ENCODE measurements at places on chromosomes 4 and X.
A peak's percentile ranks its signal among the peaks of the same experiment; 100 is the strongest.

- no peak for DNase-seq
Observed at GRCh38 chr4:143653031-143653430, 47.4 kb downstream of the FREM3 start.

DNA sequence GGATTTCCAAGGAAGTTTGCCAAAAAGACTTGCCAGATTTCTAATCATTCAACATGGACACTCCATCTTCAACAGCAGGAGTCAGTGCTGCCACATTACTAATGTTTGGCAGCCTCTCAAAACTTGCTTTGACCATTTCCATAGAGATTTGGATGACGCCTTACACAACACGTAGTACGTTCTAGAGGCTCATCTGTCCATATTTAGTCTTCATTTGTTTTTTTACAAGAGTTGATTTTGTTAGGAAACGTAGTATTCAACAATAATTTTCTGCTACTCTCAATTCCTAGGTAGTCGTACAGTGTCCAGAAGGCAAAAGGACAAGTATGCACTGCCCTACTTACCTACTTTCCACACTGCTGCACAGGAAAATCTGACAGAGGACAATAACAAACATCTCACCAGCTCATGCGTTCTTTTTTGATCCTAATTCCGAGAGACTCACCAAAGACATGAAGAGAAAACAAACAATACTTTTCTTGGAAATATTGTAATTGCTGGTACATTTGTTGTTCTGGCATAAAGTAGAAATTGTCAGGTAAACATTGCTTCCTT, 117.3 kb downstream of the SNCA start:
- no peak for DNase-seq

DNA sequence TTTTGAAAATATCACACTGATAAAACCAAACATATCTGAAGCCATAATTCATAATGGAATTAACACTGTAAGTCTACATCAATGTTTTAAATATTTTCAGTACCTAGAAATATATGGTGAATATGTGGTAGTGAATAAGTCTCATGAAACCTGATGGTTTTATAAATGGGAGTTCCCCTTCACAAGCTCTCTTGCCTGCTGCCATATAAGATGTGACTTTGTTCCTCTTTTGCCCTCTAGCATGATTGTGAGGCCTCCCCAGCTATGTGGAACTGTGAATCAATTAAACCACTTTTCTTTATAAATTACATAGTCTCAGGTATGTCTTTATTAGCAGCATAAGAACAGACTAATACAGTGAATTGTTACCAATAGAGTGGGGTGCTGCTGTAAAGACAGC, 536.8 kb upstream of the GALNT7 start:
- no peak for DNase-seq

GRCh38 chrX:13808865-13809264, 8.0 kb downstream of the GPM6B start:
- DNase-seq = no peak

DNA sequence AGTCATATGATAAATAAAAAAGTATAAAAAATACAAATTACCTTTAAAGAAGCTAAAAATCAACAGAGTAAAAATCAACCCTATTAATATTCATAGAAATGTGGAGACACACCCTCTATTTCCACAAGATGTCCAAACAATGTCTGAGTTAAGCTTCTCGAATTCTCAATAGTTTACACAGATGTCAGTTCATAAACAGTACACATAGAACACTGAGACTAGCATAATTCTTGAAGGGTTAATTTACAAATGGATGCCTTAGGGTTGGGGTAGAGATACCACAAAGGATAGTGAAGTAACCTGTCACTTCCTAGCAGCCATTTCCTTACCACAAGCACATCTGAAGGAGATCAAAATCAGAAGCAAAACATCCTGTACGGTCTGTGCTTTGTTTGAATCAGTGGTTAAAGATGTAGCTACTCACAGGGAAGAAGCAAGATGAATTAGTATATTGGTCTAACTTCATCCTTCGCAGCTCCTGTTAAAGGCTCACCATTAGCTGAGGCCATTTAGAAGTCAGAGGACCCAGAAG, 2393.9 kb downstream of the ARAP2 start:
- DNase-seq = no peak

- no peak for DNase-seq
Observed at GRCh38 chrX:107766470-107767150, 9.0 kb downstream of the TSC22D3 start.

DNA sequence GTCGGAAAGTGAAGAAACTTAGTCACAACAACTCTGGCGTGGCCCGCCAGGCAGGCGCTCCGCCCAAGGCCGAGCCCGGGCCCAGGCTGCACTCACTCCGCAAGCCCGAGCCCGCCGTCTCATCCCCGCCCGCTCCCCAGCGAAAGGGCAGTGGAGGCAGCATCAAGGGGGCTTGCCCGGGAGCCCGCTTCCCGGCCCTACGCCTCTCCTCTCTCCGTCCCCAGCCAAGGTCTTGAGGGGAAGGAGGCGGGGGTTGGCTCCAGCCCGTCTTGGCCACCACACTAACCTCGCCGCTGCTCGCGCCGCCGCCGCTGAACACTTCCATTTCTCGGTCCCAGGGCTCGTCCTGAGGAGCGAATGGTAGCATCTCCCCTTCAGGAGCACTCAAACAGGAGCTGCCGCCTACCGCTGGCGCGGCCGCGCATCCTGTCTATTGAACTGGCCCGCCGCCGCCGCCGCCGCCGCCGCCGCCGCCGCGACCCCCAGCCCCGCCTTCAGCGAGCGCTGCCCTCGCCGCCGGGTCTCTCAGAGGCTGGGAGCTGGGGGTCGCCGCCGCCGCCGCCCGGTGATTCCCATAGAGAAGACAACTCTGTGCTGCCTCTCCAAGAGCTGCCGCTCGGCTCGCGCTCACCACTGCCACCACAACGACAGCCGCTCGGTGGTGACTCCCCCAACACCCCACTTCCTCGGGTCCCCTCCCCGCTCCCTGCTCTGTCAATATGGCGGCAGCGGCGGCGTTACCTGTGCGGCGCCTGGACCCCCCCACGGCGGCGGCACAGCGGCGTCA, at the start of gene RPS6KA6:
Gene RPS6KA6 (minus strand): TSS at position 667 of the 787 bp plus-strand sequence. CDS start 300 bp downstream, at position 367.
- DNase-seq = peak; percentile 53

GRCh38 chr4:4820739-4821138, 38.7 kb upstream of the MSX1 start:
- DNase-seq = no peak

DNA sequence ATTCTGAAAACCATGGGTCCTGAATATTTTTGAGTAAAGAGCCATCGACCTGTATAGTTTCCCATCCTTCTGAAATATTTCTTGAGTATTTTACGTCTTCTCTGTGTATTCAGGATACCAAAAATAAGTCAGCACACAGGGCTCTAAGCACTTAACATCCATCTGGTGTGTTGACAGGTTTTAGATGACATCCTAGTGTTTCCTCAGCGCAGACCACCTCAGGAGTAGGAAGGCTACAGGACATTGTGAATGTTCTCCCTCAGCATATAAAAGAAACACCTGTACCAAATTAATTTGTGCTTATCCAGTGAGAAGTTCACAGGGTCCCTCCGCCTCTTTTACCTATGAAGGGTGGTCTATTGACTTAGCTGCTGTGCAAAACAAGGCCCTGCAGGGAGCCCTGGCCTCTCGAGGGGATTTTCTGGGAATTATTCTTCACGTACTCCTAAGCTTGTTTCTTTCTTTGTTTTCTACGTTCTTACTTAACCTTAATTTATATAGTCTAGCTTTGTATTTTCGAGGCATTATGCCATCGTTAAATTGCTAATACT, 241.8 kb downstream of the FBXO8 start:
- DNase-seq = no peak

- no peak for DNase-seq
Observed at GRCh38 chr4:35684755-35685154, 559.6 kb downstream of the ARAP2 start.

DNA sequence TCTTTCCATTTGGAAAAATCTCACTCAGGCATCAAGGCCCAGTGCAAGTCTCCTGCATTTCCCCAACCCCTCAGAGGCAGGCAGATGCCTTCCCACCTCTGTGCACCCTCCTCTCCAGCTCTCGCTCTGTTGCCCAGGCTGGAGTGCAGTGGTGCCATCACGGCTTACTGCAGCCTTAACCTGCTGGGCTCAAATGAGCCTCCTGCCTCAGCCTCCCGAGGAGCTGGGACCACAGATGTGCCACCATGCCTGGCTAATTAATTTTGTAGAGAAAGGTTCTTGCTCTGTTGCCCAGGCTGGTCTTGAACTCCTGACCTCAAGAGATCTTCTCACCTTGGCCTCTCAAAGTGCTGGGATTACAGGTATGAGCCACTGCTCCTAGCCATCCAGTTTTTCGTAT, 95.8 kb downstream of the NHSL2 start:
- no peak for DNase-seq

DNA sequence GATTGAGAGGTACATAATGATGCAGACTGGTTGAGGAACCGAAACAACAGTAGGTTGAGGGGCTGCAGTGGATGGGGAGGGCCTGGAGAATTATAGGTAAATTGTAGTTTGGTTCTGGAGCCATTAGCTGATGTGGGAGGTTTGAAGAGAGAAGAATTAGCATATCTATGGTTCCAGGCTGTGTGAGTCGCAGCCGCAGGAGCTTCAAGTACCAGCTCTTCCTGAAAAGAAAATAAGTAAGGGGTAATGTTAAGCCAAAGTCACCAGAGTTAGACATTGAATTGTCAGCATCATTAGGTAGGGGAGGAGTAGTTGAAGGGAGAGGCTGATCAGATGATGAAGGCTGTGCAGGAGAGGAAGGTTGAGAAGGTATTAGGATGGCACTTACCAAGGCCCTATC, 29.5 kb downstream of the PF4 start:
- DNase-seq = no peak

DNA sequence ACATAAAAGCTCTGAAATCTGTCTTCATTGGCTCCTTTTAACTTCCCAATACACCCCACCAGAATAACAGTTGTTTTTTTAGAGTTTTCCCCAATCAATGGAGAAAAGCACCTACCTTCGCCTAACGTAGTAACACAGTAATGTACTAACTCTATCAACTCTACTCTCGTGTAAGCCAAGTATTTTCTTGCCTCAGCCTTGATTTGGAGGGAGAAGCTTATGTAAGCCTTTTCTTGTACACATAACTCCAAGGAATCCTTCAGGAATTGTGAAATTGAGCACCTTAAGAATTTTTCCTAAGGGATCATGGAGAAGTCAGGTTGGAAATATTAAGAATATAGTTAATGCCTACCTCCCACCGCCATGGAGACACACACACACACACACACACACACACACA, 181.2 kb downstream of the RAPGEF2 start:
- DNase-seq = no peak

- DNase-seq = no peak
Observed at GRCh38 chrX:110086916-110087484, 84.1 kb downstream of the TMEM164 start.

- no peak for DNase-seq
Observed at GRCh38 chr4:84977396-84977795, 10.9 kb upstream of the WDFY3 start.

DNA sequence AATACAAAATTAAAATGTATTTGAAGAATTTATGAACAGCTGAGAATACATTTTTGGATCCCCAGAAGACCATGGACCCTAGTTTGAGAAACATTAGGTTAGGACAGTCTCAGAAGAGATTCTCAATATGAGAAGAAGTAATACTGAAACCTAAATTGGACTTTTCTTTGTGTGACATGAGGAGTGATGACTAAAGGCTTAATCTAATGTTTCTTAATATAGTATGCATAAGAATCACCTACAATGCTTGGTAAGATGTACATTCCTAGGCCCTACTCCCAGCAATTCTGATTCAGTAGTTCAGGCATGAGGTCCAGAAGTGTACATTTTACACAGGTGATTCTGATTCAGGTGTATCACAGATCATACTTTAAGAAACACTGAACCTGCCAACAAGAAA, 31.6 kb upstream of the HUWE1 start:
- DNase-seq = peak; percentile 52

- no peak for DNase-seq
Observed at GRCh38 chr4:121464854-121465253, 84.0 kb upstream of the QRFPR start.

DNA sequence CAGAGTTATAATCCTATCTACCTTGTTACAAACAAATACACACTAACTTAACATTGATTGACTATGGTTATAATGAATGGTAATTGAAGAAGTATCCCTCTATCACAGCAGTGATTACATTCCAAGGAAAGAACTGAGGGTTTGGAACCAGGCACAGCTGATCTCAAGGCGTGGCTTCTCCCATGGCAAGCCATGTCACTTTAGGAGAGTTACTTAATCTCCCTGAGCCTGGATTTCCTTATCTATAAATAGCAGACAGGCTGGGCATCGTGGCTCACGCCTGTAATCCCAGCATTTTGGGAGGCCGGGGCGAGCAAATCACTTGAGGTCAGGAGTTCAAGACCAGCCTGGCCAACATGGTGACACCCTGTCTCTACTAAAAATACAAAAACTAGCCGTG, 25.6 kb downstream of the SORBS2 start:
- DNase-seq = no peak

DNA sequence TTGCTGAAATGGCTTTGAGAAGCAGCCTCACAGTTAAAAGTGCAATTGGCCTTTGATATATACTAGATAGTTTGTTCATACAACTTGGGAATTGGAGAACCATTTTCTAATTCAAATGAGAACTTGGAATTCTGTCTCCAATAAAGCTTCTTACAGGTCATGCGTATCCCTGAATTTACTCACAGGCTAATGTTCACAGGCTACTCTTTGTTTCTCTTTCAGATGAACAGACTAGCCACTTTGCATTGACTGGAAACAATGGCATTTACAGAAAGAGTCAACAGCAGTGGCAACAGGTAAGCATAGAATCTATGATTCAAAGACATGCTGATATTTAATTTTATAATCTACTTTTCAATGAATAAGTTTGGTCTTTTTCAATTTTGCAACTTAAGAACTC, 13.5 kb downstream of the AFF1 start:
- DNase-seq = no peak

- peak; percentile 67 for DNase-seq
Observed at GRCh38 chrX:129540068-129540653, at the start of gene OCRL. OCRL (plus strand) TSS chrX:129540259; CDS start chrX:129540440, 181 bp downstream.

- no peak for DNase-seq
Observed at GRCh38 chr4:142035566-142035965, 399.2 kb downstream of the IL15 start.

GRCh38 chr4:66591968-66592367, 921.7 kb upstream of the EPHA5 start:
- DNase-seq = no peak

DNA sequence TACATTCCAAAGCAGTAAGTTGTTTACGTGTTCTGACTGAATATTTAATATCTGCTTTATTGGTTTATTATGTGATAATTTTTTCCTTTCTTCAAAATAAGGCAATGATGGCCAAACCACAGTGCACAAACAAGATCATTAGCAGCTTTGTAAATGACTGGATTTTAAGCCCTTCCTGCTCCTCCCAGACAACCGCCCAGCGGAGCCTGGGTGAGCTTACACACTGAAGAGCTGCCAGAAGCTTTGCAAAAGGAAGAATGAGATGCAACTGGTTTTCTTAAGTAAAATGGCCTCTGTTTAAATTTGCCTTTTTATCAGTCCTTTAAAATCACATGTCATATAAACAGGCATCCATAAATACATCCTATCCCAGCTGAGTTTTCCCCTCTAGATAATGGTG, 52.2 kb downstream of the SPARCL1 start:
- no peak for DNase-seq

- peak; percentile 66 for DNase-seq
Observed at GRCh38 chr4:2482693-2483092, 13.8 kb downstream of the RNF4 start.

Data from GM06990 (cell line).